ENCODE measurements at places on chromosomes 6 and 20. TPM values are rescaled to one million over a fixed set of nuclear protein-coding genes. Genes with fewer than 3 reads are reported as not detected.

MYLK4 gene
- 0.16 TPM for total RNA-seq

TTLL9 gene
- total RNA-seq: not detected

PROKR2 gene
- total RNA-seq: not detected

PRR18 gene
- under 0.01 TPM for total RNA-seq

PNPLA1 gene
- not detected for total RNA-seq

TDP2 gene
- 14.3 TPM for total RNA-seq

ARMC12 gene
- 0.89 TPM for total RNA-seq
